Uterus (tissue), 4 donors: ENCODE measurements at places on chromosomes 12 and 14. TPM values are rescaled to one million over a fixed set of nuclear protein-coding genes. Genes with fewer than 3 reads are reported as not detected.

The CATSPERB gene
- 0.29 TPM for total RNA-seq

The LRRC43 gene
- total RNA-seq = 2.4 TPM

DNA sequence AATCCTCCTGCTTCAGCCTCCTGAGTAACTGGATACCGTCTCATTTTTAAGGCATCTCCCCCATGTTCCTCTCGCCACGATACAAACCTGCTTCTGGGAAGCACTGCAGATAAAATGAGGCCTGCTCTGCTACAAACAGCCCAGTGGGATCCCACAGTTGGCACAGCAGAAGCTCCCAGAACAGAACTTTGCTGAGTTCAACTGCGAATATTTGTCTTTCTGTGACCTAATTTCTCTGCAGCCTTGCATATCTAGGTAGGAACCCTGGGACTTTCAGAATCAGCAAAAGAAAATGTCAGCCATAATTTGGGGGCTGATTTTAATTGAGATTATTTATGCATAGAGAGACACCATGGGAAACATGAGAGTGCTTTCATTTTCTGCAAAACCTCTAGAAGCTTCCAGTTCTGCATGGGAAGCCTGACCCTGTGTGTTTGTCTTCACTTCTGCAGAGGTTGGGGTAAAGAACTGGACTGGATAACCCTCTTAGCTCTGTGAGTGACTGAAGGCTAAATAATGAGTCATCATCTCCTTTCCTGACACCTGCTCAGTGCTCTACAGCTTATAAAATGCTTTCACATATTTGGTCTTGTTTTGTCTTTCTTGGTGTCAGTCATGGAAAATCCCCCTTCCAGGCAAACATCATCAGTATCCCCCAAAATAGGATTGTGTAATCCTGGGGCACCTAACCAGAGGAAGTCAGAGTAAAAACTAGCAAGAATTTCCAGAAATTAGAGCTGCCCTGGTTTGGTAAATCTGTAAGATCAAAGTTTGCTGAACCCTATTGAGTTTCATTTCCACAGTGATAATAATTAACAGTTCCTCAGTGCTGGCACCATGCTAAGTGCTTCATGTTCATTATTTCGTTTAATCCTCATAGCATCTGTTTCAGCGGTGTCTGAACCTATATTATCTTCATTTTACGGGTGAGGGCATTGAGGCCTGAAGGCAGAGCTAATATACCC, 185.8 kb downstream of the SLC15A4 start:
- no peak overlapping the region for H3K27ac ChIP-seq
- DNase-seq = no peak
- H3K4me1 ChIP-seq = no peaks in the 10 kb centered on the region
- no peak overlapping the region for H3K4me3 ChIP-seq

- DNase-seq = no peak
- H3K27ac ChIP-seq = no peak overlapping the region
Measured at GRCh38 chr12:5809586-5809985, 135.5 kb downstream of the ANO2 start.

- no peaks in the 10 kb centered on the region for H3K36me3 ChIP-seq
- no peaks in the 10 kb centered on the region for H3K4me1 ChIP-seq
- no peak overlapping the region for H3K4me3 ChIP-seq
- H3K27ac ChIP-seq = no peak overlapping the region
- H3K27me3 ChIP-seq = no peaks in the 10 kb centered on the region
Measured at GRCh38 chr14:78173346-78174035, 3.3 kb downstream of the NRXN3 start.

GRCh38 chr12:68469113-68469512, 137.0 kb upstream of the MDM1 start:
- no peak overlapping the region for H3K4me3 ChIP-seq
- no peaks in the 10 kb centered on the region for H3K27me3 ChIP-seq

The SYT10 gene
- not detected for total RNA-seq

DNA sequence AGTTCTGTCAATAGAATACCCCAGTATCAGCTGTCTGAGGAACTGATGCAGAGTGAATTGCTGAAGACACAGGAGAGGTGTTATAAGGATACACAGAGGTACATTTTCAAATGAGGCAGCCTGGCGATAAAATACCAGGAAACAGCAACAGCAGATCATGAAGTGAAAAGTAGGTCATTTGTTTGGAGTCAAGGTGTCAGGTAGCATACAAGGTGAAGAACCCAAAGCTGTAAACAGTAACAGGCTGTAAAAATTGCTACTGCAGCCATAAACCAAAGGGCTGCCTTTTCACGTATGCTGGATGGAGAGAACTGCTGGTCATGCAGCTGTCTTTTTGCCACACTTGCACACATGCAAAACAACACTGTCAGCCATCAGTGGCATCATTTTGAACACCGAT, 9.3 kb upstream of the TWF1 start:
- H3K27me3 ChIP-seq = no peaks in the 10 kb centered on the region
- H3K4me3 ChIP-seq = no peak overlapping the region
- no peak overlapping the region for H3K27ac ChIP-seq
- DNase-seq = no peak
- H3K4me1 ChIP-seq = no peaks in the 10 kb centered on the region

- no peak for DNase-seq
- no peaks in the 10 kb centered on the region for H3K36me3 ChIP-seq
- H3K27ac ChIP-seq = no peak overlapping the region
- no peaks in the 10 kb centered on the region for H3K27me3 ChIP-seq
- H3K4me3 ChIP-seq = no peak overlapping the region
Measured at GRCh38 chr14:53610947-53611346, 345.7 kb downstream of the BMP4 start.

GRCh38 chr14:23572836-23573235, 5.2 kb upstream of the AP1G2 start:
- H3K27me3 ChIP-seq = no peaks in the 10 kb centered on the region

DNA sequence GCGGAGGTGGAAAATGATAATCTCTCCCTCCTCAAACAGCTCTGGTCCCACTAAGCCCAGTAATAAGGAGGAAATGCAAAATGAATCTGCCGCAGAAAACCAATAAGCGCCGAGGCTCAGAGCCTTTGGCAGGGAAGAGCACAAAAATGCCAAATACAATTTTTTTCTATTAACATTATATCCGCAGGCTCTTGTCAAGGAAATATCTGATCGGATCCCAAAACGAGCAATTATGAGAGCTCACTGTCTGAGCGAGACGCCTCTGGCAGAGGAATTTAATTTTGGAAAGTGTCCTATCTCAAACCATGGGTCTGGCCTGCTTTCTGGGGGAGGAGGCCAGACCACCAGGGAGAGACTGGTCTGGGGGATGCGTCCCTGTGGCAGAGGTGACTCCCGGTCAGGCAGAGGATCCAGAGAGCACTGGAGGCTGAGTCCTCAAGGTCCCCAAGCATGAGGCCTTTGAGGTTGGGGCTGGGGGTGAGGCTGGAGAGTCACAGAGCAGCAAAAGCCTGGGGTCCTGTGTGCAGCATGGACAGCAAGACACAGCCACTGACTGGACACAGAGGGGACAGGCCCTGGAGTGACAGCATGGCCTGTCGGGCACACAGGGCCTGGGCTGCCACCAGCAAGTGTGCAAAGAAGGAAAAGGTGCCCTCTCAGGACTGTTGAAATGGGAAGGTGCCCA, 342.8 kb upstream of the SFSWAP start:
- H3K27me3 ChIP-seq = no peaks in the 10 kb centered on the region
- H3K36me3 ChIP-seq = no peaks in the 10 kb centered on the region
- no peaks in the 10 kb centered on the region for H3K4me1 ChIP-seq
- H3K27ac ChIP-seq = peak overlapping the region; percentile 62

- no peaks in the 10 kb centered on the region for H3K4me1 ChIP-seq
- no peaks in the 10 kb centered on the region for H3K27me3 ChIP-seq
- H3K36me3 ChIP-seq = no peaks in the 10 kb centered on the region
- no peak for DNase-seq
Measured at GRCh38 chr14:72801381-72801812, 92.5 kb downstream of the DPF3 start.

DNA sequence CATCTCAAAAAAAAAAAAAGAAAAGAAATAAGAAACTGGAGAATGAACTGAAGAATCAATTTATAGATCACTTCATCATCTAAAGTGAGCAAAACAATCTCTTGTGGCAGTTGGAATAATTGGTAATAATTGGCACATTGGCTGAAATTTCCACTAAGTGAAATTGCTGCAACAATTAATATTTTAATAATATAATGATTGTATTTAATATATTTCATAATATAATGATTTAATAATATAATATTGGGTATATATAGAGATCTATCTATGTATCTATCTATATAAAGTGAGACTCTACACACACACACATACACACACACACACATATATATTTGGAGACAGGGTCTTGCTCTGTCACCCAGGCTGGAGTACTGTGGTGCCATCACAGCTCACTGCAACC, 81.2 kb upstream of the PRICKLE1 start:
- no peaks in the 10 kb centered on the region for H3K27me3 ChIP-seq
- H3K4me1 ChIP-seq = no peaks in the 10 kb centered on the region
- no peak overlapping the region for H3K4me3 ChIP-seq
- no peak for DNase-seq
- no peak overlapping the region for H3K27ac ChIP-seq

GRCh38 chr12:67504026-67504425, 144.5 kb upstream of the DYRK2 start:
- no peaks in the 10 kb centered on the region for H3K36me3 ChIP-seq
- no peak overlapping the region for H3K4me3 ChIP-seq
- DNase-seq = no peak
- no peaks in the 10 kb centered on the region for H3K27me3 ChIP-seq
- H3K27ac ChIP-seq = no peak overlapping the region

DNA sequence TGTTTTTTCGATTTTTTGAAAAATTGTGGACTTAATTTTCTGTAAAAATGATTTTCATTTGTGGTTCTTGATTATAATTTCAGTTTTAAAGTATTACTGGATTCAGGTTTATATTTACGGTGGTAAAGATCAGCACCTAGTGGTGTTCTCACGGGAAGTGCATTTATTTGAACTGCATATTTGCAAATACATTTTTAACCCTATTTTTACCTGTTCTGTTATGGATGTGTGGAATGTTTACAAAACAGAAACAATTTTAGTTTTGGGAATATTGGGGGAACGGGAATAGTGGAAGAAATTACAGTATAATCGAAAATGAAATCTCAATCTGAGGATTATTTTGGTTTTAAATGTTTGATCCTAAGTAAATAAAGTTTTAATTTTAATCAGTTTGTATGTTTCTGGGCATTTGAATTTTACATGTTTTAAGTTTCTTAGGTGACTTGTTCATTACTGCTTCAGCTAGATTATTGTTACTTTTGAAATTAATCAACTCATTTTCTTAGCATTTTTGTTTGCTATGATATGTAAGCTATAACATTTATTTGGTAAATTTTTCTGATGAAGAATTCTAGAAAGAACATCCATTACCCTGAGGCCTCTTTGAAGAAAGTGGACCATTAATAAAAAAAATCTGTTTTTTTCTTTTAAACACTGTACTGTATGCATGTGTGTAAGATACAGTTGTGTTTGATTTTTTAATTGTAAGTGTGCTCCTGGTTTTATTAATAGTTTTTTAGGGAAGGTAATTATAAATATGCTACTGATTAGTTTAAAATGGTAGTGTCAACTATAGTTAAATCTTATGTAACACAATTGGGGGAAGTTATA, 942 bp downstream of the ATF7IP start:
- H3K27ac ChIP-seq = peak overlapping the region; percentile 92
- H3K4me1 ChIP-seq = peaks cover 6% of the 10 kb centered on the region
- no peaks in the 10 kb centered on the region for H3K27me3 ChIP-seq
- H3K36me3 ChIP-seq = no peaks in the 10 kb centered on the region
- no peak for DNase-seq
- peak overlapping the region; percentile 52 for H3K4me3 ChIP-seq

- no peaks in the 10 kb centered on the region for H3K4me1 ChIP-seq
- DNase-seq = peak; percentile 34
- H3K36me3 ChIP-seq = no peaks in the 10 kb centered on the region
Measured at GRCh38 chr12:8823565-8824300, 1.3 kb downstream of the A2ML1 start.

DNA sequence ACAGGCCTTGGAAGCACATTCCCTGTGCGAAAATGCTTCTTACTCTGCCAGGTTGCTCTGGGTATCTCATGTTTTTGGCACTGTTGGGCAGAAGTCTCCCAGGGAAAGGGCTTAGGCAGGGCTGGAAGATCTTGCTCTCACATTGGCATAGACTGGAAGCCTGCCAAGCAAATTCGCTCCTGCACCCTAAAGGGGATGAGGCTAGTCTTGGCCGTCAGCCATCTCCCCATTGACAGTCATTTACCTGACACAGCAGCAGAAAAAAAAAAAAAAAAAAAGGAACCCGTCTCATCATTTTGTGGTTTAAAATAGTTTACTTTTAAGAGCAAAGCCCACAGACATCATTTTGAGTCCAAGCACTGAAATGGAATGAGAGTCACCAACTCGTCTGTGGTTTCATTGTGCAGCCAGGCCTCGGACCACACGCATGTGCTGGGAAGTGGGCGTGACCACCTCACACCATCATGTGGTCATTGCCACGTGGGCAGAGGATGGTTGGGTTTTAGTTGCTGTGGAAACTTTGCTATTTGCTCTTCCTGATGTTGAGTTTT, 84.8 kb downstream of the NRXN3 start:
- no peaks in the 10 kb centered on the region for H3K4me1 ChIP-seq
- H3K4me3 ChIP-seq = no peak overlapping the region
- no peak for DNase-seq
- no peak overlapping the region for H3K27ac ChIP-seq
- no peaks in the 10 kb centered on the region for H3K36me3 ChIP-seq
- no peaks in the 10 kb centered on the region for H3K27me3 ChIP-seq

The PZP gene
- total RNA-seq = not detected

The SUOX gene
- 35.5 TPM for total RNA-seq

- H3K4me1 ChIP-seq = no peaks in the 10 kb centered on the region
- no peaks in the 10 kb centered on the region for H3K36me3 ChIP-seq
- peak overlapping the region; percentile 57 for H3K27ac ChIP-seq
- DNase-seq = no peak
- H3K27me3 ChIP-seq = no peaks in the 10 kb centered on the region
- no peak overlapping the region for H3K4me3 ChIP-seq
Measured at GRCh38 chr12:124433147-124433874, 134.1 kb downstream of the NCOR2 start.

- H3K27me3 ChIP-seq = no peaks in the 10 kb centered on the region
- no peak for DNase-seq
- H3K36me3 ChIP-seq = no peaks in the 10 kb centered on the region
- H3K27ac ChIP-seq = no peak overlapping the region
- no peaks in the 10 kb centered on the region for H3K4me1 ChIP-seq
- H3K4me3 ChIP-seq = no peak overlapping the region
Measured at GRCh38 chr12:92977326-92977725, 48.2 kb upstream of the EEA1 start.

The MORN3 gene
- 0.27 TPM for total RNA-seq

The SRRM4 gene
- total RNA-seq = 0.09 TPM

The DAO gene
- not detected for total RNA-seq

DNA sequence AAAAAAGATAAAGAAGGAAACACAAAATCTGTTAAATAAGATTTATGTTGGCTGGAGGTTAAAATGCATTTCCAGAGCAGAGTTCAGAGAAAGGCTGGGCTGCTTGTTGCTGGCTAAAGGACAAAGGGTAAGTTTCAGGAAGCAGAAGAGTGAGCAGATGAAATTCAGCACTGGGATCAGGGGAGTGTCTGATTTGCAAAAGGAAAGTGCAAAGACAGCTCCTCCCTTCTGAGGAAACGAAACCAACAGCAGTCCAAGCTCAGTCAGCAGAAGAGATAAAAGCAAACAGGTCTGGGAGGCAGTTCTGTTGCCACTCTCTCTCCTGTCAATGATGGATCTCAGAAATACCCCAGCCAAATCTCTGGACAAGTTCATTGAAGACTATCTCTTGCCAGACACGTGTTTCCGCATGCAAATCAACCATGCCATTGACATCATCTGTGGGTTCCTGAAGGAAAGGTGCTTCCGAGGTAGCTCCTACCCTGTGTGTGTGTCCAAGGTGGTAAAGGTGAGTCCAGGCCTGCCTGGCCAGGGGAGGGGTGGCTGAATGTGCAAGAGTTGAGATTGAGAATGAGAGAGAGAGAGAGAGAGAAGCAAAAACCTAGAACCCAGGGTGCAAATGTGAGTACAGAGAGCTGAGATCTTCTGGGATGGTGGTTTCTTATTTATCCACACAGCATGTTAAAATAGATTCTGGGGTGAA, at the start of gene OAS1:
TSS of gene OAS1 (plus strand) at position 251 of the 703 bp plus-strand sequence. CDS start at position 329, 78 bp downstream.
- H3K4me1 ChIP-seq = peaks cover 3% of the 10 kb centered on the region
- H3K4me3 ChIP-seq = peak within 1 kb of the TSS; percentile 39
